NCI-H2081 treated with DMSO at 0.1 percent for 48 hours (cell line): ENCODE measurements at places on chromosomes 13 and 19.
A peak's percentile ranks its signal among the peaks of the same experiment; 100 is the strongest.

GRCh38 chr19:18203408-18203862 is 407 bp downstream of the RAB3A start:
- no peak for DNase-seq

DNA sequence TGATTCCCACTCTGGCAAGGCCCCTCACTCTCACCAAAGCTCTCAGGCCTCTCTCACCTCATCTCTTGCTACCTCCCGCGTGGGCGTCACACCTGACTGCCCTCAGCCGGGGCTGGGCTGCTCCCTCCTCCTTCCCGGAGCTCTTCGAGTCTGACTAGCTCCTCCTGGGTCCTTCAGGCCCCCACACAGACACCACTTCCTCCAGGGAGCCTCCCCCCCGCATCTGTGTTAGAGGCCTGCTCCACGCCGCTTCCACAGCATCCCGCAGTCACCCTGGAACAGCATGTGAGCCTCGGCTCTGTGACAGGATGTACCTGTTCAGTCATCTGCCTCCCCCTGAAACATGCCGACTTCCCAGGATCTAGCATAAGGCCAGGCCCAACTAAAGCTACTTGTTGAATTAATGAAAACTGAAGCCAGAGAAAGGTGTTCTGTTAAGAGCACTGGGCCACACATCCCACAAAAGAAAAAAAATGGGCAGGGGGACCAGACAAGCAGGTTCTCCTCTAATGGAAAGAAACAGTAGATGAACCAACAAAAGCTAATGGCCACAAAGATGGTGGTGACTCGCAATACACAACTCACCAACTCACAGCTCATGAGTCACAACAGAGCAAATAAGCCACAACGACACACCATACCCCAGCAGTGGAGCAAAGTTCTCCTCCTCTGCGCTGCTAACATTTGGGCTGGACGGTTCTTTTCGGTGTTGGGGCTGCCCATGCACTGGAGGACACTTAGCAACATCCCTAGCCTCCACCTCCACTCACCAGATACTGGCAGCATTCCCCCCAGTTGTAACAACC is 3.0 kb downstream of the PPP6R1 start:
- DNase-seq: no peak

DNA sequence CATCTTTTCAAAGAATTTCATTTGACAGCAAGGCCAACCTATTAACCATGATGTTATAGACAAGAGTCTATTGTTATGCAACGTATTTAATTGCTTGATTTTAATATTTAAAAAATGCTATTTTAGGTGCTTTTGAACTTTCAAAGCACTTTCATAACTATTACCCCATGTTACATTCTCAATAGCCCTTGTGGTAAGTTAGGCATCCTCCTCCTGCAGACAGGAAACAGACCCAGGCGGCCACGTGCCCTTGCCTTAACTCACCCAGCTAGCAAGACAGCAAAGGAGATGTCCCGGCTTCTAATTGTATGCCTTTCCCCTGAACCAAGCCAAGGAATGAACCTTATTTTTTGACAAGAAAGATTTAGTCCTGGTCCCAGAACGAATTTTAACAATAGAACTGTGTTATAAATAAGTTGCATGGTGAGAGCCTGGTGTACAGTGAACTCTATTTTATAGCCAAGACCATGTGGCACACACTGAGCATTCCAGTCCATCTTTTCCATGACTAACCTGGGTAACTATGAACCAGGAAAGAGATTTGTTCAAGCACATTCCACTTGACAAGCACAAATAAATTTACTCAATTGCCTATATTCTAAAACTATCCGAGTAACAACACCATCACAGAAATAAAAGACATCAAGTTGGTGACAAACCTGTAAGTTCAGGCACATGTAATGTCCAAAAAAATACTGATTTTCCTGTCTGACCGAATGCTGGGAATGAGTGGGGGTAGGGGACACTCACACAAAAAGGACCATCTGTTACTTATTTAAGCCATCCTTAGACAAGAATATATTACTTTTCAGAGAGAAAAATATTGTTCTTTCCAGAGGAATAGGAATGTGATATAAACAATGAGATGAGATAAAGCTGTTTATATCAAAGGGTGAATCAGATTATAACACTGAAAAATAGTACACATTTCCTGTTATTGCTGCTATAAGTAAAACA is 163.0 kb downstream of the EFNB2 start:
- no peak for DNase-seq

DNA sequence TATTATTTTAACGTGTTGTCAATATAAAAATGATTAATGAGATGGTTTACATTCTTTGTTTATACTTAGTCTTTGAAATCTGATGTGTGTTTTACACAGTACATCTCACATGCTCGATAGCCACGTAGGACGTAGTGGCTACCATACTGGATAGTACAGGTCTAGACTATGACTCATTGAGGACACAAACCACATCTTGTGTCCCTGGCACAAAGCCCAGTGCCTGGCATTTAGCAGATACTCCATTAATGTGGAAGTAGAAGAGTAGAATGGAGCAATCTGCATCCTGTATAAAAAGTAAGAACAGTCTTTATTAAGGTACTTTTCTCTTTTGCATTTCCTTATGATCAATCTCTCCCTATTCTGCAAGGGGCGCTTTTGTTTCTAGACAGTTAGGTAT is 49.0 kb upstream of the FRY start:
- DNase-seq: no peak

DNA sequence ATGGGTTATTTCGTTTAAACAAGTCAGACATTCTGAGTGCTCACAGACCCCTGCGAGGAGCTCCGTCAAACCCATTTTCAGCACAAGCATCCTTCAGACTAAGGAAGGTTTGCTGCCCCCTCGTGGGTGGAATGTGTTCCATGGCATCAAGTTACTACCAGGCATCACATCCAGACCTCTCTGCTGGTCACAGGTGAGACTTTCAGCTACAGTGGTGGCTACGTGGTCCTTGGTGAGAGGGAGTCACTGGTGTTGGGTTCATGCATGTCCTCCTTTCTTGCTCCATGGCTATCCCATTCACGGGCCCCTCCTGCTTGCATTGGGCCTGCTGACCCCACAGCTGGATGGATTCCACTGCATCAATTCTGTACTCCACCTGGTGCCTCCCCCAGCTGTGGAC is 9.1 kb upstream of the LILRB5 start:
- DNase-seq: no peak

GRCh38 chr19:1520203-1520780 is 3.6 kb upstream of the PLK5 start:
- DNase-seq: no peak

DNA sequence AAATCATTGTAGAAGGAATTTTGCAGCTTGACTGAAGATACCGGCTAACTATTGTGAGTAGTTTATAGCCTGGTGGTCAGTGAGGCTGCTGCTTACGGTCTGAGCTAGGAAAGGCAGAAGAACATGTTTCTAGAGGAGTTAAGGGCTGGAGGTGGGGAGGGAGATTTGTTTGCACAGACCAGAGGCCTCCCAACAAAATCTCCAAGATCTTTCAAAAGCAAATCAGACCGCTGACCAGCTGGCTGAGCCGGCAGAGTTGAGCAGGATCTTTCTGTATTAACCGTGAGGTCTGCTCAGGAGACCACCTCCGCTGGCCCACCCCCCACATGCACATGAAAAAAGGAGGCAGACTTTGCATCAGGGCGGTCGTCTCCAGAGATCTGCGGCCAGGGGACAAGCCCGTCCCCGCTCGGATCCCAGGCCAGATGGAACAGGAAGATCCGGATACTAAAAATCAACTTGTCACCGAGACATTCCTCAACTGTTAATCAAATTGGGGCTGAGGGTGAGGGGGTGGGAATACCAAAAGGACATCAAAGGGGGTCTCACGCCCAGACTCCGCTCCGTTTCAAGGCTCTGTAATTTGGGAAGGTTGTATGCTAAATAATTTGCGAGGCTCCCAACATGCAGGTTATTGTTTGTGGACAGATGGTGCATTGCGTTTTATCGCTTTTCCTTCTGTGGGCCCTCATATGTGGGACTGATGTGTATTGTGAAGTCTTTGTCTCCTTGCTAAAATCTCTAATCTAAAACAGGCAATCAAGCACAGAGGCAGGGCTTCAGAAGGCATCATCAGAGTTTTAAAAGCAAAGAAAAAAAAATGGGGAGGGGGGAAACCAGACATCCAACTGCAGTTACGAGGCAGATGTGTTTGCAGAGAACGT is 319.0 kb downstream of the ZNF536 start:
- no peak for DNase-seq

DNA sequence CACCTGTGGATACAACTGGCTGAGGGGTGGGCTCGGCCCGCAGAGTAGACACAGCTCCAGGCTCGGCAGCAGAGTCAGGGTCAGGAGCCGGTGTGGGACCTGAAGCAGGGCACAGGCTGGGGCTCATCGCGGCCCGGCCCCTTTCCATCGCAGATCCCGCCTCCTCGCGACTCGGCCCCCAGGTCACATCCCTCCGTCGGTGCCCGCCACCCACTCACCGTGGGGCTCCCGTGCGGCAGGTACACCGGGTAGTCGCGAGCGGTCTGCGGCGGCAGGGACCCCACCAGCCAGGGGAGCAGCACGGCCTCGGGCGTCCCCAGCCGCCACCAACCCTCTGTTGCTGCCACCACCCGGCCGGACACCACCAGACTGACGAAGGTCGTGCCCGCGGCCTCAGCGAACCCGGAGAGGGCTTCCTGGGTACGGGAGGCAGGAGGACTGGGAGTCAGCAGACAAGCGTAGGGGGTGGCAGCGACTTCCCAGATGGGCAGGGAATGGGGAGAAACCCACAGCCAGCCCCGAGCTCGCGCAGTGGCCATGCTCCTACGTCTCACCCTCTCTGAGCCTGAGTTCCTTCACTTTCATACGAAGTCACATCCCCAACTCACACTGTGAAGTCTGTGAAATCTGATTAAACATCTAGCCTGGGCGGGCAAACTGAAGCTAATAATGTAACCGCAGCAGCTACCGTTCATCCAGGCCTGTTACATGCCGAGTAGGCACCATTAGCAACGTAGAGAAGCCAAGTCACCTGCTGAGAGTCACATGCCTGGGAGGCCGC is 3.7 kb downstream of the FUZ start:
- no peak for DNase-seq

GRCh38 chr13:73039201-73040108 is 19.4 kb upstream of the KLF5 start:
- DNase-seq: no peak

- DNase-seq: no peak
Measured at GRCh38 chr13:42623916-42624315, 50.0 kb downstream of the TNFSF11 start.

GRCh38 chr13:101919541-101920181 is 467.2 kb downstream of the ITGBL1 start:
- DNase-seq: no peak

- no peak for DNase-seq
Measured at GRCh38 chr13:50594276-50595051, 249.0 kb downstream of the DLEU7 start.

GRCh38 chr19:45098521-45099466 is 5.8 kb downstream of the PPP1R37 start:
- DNase-seq: peak; percentile 34

DNA sequence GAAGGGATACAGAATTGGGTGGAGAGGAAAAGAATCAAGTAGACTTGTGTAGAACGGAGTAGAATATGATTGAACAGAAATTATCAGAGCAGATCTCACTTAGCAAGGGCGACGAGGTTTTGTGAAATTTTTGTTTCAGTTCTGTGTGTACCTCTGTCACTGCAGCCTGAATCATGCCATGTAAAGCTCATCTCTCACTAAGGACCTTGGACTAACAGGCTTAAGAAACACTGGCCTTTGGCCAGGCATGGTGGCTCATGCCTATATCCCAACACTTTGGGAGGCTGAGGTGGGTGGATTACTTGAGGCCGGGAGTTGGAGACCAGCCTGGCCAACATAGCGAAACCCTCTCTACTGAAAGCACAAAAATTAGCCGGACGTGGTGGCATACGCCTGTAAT is 62.6 kb downstream of the MYH14 start:
- DNase-seq: no peak

GRCh38 chr13:88761145-88761544 is 1090.0 kb downstream of the SLITRK5 start:
- no peak for DNase-seq

DNA sequence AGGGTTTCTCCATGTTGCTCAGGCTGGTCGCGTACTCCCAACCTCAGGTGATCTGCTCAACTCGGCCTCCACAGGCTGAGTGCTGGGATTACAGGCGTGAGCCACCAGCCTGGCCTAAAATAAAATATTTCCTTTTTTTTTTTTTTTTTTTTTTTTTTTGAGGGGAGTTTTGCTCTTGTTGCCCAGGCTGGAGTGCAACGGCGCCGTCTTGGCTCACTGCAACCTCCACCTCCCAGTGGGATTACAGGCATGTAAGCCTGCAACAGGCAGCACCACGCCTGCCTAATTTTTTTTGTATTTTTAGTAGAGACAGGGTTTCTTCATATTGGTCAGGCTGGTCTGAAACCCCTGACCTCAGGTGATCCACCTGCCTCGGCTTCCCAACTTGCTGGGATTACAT is 4.9 kb downstream of the ZNF506 start:
- no peak for DNase-seq

GRCh38 chr13:114082849-114083645 is 49.4 kb downstream of the RASA3 start:
- DNase-seq: no peak

GRCh38 chr19:48836089-48837017 is at the start of gene HSD17B14:
TSS of gene HSD17B14 (minus strand) at chr19:48836491. CDS start at chr19:48836411, 80 bp downstream.
- no peak for DNase-seq

DNA sequence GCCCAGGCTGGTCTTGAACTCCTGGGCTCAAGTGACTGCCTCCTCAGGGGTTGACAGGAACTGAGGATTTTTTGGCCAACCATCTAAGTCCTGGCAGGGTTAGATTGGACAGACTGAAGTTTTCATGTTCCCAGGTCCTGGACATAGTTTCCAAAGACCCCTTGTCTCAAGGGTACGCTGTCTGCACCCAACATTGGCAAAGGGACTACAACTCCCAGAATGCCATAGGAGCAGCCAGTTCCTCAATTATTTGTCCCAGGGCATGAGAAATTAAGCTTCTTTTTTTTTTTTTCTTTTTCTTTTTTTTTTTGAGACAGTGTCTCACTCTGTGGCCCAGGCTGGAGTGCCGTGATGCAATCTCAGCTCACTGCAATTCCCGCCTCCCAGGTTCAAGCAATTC is 6.9 kb downstream of the GYS1 start:
- DNase-seq: no peak

- no peak for DNase-seq
Measured at GRCh38 chr13:103839460-103839859, 773.2 kb upstream of the SLC10A2 start.

- DNase-seq: no peak
Measured at GRCh38 chr19:681029-682019, 5.1 kb downstream of the FSTL3 start.

- no peak for DNase-seq
Measured at GRCh38 chr13:98293103-98293502, 116.0 kb upstream of the RNF113B start.
